NCI-H460 (cell line): ENCODE measurements at places on chromosomes 3 and 15. TPM values are rescaled to one million over a fixed set of nuclear protein-coding genes. Genes with fewer than 3 reads are reported as not detected.

The SELENOK gene
- total RNA-seq, result 25.0 and 35.3 TPM in 2 replicates

The DNASE1L3 gene
- total RNA-seq, result not detected in 2 replicates

The FETUB gene
- total RNA-seq, result not detected in 2 replicates

The ATP13A4 gene
- not detected in 2 replicates for total RNA-seq
